ENCODE measurements at places on chromosomes 1 and 21.

DNA sequence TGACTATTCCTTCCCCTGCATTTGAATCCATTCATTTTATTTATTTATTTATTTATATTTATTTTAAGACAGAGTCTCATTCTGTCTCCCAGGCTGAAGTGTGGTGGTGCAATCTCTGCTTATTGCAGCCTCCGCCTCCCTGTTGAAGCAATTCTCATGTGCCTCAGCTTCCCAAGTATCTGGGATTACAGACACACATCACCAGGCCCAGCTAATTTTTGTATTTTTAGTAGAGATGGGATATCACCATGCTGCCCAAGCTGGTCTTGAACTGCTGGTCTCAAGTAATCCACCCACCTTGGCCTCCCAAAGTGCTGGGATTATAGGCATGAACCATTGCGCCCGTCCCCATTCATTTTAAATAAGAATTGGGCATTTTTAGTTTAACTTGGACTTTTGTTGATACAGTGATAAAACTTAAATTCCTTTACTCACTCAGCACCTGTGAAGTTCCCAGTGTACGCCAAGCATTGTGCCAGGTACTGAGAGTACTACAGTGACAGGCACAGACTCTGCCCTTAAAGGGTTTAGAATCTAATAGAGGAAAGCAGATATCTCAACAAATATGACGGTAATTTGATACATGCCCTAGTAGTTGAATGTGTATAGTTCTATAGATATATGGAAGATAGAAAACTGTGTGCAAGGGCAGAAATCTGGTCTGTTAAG is 90.5 kb downstream of the PTPRC start:
- no peak for DNase-seq

GRCh38 chr1:103937763-103938357 is 188.2 kb downstream of the AMY1C start:
- no peak for DNase-seq

- no peak for DNase-seq
Measured at GRCh38 chr1:96840396-96840795, 118.8 kb downstream of the PTBP2 start.

- DNase-seq = no peak
Measured at GRCh38 chr1:98669355-98670296, 8.1 kb downstream of the SNX7 start.

- DNase-seq = no peak
Measured at GRCh38 chr21:33966324-33966949, 50.8 kb upstream of the ATP5PO start.

DNA sequence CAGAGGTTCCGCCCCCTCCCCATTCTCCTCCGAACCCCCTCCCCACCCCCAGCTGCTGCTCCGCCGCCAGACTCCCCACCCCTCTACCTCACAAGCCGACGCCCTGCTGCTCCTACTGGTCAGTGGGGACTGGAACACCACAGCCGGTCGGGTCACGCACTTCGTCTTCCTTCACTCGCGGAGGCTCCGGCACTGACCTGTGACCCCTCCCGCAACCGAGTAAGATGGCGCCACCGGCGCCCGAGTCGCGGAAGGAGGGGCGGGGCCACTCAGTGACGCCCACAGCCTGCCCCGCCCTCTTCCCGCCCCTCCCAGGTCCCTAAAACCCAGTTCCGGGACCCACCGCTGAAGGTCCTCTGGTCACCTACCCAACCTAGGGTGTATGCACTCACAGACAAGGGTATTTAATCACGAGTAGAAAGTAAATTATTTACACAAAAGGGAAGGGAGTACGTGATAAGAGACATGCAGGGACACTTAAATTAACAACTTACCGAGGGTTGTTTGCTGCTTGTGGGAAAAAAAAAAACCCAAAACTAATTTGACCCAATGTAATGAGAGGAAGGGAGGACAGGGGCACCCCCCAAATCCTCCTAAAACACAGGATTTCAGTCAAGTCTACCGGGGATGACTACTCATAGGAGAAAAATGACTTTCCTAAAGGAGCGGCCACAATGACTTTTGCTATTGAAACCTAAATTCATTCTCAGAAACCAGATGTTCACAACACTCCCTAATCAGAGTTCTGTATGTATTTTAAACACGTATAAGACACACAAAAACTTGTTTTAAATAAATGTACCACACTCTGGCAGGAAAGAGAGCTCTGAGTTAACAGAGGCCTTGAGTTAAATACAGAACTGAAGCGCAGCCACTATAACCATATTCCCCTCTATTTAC is at the start of gene RIT1:
Gene RIT1, minus strand, starts transcription at position 194 of the 900 bp plus-strand sequence. CDS start 588 bp downstream, outside the sequence.
- peak; percentile 82 for DNase-seq

GRCh38 chr1:107459204-107459904 is 318.5 kb downstream of the NTNG1 start:
- no peak for DNase-seq
